ENCODE measurements at places on chromosomes 11 and 22.

- DNase-seq = peak; percentile 52
Measured at GRCh38 chr11:11577932-11578911, 43.6 kb downstream of the GALNT18 start.

GRCh38 chr11:13338019-13338426 lies 60.4 kb downstream of the BMAL1 start:
- DNase-seq = no peak

DNA sequence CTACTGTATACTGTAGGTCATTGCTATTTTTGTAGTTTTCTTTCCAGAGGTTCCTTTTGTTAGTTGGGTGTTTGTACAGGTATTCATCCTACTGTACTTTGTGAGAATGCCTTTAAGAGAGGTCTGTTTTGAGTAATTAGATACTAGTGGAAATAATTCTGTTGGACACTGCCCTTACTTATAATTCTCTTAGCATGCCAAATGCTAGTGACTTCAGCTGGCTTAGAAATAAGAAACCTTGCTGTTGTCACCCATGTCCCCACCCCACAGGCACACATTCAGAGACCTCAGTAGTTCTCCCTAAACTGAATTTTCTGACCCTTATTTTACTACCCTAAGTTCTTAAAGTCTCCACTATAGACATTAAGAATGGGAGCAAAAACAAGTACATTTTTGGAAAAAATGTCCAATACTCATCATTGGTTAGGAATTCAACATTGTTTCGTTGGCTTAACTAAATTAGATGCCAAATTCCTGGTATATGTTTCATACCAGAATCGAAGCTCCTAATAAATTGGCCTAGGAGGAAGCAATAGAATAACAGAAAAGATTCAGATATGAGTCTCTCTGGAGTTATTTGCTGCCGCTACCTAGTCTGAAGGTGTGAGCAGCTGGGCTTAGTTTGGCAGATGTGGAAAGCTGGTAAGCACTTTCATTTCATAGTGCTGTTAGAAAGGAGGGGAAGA lies 28.4 kb downstream of the ZNF143 start:
- DNase-seq = no peak

- no peak for DNase-seq
Measured at GRCh38 chr22:19897726-19898125, 43.1 kb upstream of the GNB1L start.

DNA sequence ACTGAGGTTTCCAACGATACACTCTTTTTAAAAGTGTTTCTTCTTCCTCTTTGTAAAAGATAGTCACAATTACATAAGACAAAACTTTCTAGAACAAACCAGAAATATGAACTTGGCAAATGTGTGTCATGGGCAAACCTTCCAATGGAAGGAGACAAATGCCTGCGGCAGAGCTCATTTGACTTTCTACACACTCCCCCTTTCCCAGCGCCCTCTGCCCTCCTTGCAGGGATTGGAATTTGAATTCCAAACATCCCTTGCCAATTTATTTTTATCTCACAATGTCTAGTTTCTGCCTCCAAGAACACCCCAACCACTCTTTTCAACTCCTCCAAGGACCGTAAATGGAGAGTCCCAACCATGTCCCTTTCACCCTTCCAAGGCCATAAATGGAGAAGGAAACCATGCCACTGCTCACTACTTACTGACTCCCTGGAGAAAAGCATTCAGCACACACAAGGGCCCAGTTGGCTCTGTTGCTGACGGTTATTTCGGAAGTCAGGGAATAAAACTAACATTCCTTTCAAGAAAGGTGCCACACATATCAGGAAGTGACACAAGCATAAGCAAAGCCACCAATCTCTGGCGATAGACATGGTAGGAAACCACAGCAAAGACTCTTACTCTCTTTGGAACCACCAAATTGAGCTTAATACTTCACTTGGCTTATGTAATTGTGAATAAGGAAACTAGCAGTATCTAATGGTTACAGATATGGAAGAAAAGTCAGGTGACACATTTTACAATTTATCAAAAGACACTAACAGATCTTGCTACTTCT lies 15.0 kb upstream of the ESAM start:
- DNase-seq = peak; percentile 85

GRCh38 chr22:22865311-22866072 lies 22.1 kb upstream of the IGLL5 start:
- DNase-seq = no peak

GRCh38 chr11:112322173-112322790 lies 61.6 kb upstream of the PLET1 start:
- no peak for DNase-seq

DNA sequence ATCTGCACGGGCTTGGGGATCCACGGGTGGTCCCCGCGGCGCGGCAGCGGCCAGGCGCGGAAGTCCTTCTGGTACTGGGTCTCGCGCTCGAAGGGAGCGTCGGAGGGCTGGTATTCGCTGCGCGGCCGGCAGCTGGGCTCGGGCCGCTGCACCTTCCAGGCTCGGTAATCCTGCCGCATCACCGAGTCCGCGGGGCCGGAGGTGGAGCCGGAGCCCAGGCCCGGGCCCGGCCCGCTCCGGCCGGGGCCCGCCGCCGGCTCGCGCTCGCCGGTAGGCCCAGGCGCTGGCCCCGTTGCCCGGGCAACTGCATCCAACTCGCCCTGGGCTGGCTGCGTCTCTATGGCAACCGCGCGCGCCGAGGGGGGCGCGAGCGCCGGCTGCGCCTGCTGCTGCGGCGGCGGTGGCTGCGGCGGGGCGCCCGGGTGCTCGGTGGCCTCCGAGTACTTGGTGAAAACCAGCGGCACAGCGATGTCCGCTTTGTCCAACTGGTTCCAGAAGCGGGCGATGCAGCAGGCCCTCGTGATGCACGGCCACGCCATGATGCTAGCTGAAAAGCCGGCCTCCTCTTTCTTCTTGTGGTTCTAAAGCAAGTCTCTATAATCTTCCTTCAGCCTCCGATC lies 897 bp downstream of the MAP6 start:
- DNase-seq = no peak

DNA sequence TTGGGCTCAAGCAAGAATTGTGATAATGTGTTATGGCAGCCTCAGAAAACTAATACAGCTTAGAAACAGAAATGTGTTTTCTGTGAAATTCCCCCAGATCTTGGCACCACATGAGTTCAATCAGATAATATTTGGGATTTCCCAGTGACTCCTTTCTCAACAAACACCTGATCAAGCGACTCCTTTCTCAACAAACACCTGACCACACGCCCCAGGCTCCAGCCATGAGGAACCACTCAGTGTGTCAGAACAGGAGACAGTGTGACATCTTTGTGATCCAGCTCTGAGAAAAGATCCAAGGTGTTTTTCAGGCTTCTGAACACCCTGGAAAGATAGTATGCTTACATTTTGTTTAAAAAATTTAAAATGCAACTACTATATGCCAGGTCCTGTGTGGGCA lies 1.9 kb upstream of the UVRAG start:
- DNase-seq = no peak

DNA sequence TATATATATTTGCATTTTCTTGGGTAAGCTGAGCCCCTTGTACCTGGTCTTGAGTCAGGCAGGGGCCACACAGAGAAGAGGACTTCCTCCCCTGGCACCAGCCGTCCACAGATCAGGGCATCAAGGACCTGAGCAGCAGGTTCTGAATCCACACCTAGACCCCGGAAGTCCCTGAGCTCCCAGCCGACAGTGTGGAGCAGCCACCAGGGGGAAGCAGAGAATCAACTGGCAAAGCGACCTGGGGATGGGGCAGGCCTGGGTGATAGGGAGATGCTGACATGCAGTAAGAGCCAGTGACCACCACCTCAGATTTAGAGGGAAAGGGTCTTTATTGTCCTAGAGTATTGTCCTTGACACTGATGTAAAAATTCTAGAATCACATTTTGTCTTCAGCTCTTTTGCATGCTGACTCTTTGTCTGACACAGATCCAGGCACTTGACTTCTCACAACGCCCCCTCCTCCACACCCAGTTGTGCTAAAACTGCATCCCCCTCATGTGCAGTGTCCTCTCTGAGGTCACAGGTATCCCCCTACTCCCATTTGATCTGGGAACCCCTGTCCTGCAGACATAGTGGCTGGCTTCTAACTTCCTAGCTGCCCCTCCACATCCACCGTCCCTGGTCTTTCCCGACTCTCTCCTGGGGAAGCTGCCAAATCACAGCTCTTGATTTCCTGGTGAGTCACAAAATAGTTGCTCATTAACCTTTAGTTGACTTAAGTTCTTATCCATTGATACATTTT lies 109.3 kb downstream of the GGTLC2 start:
- peak; percentile 70 for DNase-seq

- DNase-seq = no peak
Measured at GRCh38 chr11:86209806-86210657, 34.5 kb upstream of the EED start.

DNA sequence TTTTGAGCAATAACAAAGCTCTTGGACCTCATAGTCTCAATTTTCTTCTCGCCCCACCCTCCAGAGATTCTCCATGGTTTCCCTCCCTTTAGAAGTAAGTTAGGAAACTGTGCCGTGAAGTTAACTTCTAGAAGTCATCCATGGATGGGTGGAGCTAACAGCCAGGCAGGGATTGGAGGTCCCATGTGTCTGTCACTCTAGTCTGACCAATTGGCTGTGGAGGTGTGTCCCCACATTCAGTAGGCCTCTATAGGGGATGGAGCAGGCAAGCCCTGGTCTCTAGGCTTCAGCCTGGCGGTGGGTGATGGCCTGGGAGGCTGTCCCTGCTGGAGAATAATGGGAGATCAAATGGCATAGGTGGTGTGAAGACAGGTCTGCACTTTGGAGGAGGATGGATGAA lies 50.7 kb downstream of the TP53I11 start:
- DNase-seq = no peak

DNA sequence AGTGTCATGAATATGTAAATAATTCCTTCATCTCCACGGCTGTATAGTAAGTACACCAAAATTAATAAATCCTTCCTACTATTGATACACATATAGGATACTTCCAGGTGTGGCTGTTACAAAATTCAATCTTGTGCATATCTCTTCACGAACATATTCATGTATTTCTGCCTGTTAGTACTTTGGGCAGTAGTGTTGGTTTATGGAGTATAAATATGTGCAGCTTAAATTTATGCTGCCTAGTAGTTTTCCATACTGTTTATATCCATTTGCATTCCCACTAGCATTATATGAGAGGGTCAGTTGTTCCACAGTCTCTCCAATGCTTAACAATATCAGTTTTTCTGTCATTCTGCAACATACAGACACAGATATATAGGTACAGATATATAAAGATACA lies 3.9 kb upstream of the OR5M8 start:
- no peak for DNase-seq

DNA sequence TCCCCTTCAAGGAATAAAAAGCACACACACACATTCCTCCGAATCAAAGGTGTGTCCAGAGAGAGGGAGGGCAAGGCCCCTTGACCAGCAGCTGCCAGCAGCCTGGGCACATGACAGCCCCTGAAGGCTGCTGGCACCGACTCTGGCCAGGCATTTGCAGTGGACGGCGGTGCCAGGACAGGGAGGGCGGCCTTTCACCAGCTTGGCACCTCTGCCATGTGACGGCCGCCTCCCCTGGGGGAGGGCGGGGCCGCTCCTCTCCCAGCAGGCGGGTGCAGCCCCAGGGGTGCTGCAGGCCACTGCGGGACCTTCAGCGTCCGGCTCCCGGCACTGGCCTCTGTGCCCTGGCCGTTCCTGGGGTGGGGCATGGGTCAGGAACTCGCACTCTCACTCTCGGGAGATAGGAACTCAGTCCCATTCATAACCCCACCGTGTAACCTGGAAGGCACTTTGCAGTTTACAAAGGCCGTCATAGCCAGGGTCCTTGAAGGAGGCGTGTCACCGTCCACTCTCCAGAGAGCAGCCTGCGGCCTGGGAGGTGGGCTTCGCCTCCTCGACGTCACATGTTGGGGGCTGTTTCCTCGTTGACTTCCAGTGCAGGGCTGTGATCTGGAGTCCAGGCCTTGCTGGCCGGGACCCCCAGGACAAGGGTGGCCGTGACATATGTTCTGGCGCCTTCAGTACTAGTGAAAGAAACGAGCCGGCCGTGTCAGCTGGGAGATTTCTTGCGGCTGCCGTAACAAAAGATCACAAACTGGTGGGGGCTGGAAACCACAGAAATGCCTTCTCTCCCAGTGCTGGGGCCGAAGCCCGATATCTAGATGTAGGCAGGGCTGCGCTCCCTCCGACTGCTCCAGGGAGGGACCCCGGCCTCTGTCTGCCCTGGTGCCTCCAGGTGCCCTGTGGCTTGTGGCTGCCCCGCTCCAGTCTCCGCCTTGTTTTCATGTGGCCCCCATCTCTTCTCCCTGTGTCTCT lies 39.9 kb upstream of the SMIM38 start:
- no peak for DNase-seq

DNA sequence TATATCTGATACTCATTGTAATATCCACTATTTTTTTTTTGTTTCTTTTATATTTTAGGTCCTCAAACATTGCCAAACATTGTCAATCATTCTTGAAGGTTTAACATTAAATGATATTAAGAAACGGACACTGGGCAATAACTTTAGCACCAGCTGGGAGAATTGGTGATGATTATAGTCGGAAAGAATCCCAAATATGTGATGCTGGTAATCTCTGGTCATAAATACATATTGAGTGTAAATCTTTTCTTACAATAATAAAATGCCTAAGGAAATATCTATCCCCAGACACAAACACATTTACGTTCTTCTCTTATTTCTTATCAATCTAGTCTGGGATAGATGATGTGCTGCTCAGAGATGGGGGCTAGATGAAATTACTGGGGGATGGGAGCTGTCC lies 25.2 kb downstream of the OR51E2 start:
- no peak for DNase-seq

DNA sequence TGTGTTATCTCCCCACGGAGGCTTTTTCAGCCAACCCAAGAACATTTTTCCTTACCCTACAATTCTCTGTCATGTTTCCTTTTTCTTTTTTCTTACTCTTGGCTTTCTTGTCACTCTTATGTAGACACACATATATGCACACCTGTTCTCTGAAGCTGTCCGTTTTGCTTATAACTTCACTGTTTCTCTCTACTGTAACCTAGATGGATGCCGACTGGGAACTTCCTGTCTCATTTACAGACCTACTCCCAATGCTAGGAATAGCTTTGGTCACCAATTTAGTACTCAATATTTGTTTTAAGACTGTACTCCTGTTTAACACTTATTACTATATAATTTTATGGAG lies 9.9 kb upstream of the CASP12 start:
- DNase-seq = no peak

- no peak for DNase-seq
Measured at GRCh38 chr11:33507356-33507755, 193.3 kb downstream of the C11orf91 start.

DNA sequence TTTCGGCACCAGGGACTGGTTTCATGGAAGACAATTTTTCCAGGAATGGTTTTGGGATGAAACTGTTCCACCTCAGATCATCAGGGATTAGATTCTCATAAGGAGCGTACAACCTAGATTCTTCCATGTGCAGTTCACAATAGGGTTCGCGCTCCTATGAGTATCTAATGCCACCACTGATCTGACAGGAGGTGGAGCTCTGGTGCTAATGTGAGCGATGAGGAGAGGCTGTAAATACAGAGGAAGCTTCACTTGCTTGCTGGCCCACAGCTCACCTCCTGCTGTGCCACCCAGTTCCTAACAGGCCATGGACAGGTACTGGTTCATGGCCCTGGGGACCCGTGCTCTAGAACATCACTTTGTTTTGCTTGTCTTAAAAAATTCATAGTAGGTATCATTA lies 41.8 kb upstream of the AMPD3 start:
- no peak for DNase-seq

Data from coronary artery (tissue), 2 donors.